T-helper 17 cell (primary cell): ENCODE measurements at places on chromosomes 1 and 21.

DNA sequence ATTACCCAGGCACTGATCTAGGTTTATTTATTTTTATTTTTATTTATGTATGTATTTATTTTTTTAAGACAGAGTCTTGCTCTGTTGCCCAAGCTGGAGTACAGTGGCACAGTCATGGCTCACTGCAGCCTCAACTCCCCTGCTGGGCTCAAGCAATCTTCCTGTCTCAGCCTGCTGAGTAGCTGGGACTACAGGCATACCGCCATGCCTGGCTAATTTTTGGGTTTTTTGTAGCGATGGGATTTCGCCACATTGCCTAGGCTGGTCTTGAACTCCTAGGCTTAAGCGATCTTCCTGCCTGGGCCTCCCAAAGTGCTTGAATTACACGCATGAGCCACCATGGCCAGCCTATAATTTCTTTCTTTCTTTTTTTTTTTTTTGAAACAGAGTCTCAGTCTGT, 9.4 kb downstream of the PHACTR4 start:
- no peak for DNase-seq

- no peak for DNase-seq
These were observed 34.9 kb upstream of the IVNS1ABP start for GRCh38 chr1:185351734-185352466.

DNA sequence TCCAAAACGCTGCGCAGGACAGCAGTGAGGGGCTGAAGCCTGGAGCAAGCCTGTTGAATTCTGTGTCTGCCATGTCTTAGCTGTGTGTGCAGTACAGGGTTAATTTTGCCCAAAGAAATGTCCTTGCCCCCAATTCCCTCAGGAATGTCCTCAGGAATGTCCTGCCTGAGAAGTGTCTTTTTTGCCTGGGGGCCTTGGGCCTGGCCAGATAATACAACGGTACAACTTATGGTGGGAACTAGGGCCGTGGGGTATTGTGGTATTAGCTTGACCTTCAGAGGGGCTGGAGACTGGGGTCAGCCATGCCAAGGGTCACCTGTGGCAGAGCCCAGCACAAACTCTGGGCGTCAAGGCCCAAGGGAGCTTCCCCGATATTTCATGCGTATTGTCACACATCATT, 107.7 kb downstream of the AJAP1 start:
- DNase-seq, result no peak

- no peak for DNase-seq
These were observed 33.5 kb downstream of the HTR6 start for GRCh38 chr1:19698181-19698580.

DNA sequence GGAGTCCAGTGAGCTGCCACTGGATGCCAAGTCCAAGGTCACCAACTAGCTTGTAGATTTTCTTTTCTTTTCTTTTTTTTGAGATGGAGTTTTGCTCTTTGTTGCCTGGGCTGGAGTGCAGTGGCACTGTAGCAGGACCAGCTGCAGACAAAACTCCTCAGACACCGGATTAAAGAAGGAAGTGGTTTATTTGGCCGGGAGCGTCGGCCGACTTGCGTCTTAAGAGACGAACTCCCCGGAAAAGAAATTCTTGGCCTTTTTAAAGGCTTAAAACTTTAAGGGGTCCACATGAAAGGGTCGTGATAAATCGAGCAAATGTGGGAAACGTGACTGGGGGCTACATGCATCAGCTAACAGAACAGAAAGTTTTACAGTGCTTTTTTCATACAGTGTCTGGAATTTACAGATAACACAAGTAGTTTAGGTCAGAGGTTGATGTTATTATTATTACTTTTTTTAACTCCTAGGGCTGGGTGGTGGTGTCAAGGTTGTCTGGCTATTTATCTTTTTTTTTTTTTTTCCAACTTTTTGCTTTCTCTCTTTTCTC, 36.4 kb upstream of the CFAP126 start:
- no peak for DNase-seq

DNA sequence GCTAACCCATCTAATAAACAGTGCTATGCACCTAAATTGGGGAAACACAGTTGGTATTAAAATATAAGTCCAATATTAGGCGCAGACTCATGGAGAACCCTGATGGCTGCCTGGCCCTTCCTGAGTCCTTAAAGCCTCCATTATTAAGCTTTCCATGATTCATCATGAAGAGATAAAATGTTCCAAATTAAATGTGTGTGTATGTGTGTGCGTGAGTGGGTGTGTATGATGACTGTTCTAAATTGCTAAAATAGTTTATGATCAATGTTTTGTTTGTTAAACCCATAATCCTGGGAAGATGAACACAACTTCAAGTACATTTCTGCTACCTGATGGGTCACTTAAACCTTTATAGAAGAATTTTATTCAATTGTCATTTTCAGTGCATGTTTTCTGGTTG, 6.3 kb upstream of the RBBP5 start:
- DNase-seq, result no peak

- DNase-seq, result no peak
These were observed 203.4 kb downstream of the TNR start for GRCh38 chr1:175539986-175540385.

GRCh38 chr1:156625436-156626078, 6.3 kb downstream of the HAPLN2 start:
- peak; percentile 56 for DNase-seq

DNA sequence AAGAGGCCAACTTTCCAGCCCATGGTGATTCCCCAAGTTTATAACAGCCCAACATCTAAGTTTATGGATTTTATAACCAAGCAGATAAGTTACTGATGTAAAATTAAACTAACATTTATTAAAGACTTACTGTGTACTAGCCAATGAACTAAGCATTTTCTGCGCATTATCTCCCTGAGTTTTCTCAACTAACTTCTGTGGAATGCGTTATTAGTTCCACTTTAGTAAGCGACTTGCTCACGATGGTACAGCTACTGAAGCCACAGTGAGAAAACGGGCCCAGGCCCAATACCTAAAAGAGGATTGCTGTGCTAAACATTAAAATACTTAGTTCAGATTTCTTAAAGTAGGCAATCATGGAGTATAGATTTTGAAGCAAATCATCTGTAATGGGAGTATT, 61.0 kb downstream of the ZBTB18 start:
- DNase-seq, result no peak

- no peak for DNase-seq
These were observed 39.7 kb downstream of the CHML start for GRCh38 chr1:241600496-241600901.
